Stimulated activated CD8-positive, alpha-beta memory T cell treated with anti-CD3 and anti-CD28 coated beads, Interleukin-7, amount 100 ng/mL, for 4 hours (primary cell): ENCODE measurements at places on chromosomes 4 and X.
A peak's percentile ranks its signal among the peaks of the same experiment; 100 is the strongest.

GRCh38 chr4:96598465-96598864 lies 758.6 kb downstream of the PDHA2 start:
- DNase-seq: no peak

GRCh38 chrX:99398545-99398944 lies 1011.5 kb downstream of the PCDH19 start:
- DNase-seq: no peak

GRCh38 chr4:138555584-138555983 lies 313.4 kb upstream of the SLC7A11 start:
- no peak for DNase-seq

- DNase-seq: no peak
These were observed 315.4 kb upstream of the GRIA3 start for GRCh38 chrX:122868631-122869030.

DNA sequence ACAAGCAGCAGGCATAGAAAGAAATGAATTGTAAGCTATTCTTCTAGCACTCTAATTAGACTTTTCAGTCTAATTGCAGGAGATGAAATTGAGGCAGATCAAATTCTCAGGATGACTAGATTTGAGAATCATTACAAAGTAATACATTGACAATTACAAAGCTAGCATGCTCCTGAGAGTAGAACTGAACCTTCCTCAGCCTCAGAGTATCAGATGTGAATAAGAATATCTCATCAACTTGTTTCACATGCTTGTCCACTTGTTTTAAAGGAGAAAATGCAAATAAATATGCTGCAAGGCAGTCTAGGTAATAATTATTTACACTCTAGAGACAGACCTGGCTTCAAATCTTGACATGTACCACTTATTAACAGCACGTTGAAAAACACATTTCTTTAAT lies 491.0 kb upstream of the MAGEB2 start:
- no peak for DNase-seq

GRCh38 chr4:77798385-77798784 lies 20.8 kb downstream of the CNOT6L start:
- DNase-seq: no peak

GRCh38 chr4:40196724-40197281 lies at the start of gene RHOH:
TSS of gene RHOH (plus strand) at chr4:40197031. CDS start at chr4:40243387, 46,356 bp downstream.
- DNase-seq: peak; percentile 71

DNA sequence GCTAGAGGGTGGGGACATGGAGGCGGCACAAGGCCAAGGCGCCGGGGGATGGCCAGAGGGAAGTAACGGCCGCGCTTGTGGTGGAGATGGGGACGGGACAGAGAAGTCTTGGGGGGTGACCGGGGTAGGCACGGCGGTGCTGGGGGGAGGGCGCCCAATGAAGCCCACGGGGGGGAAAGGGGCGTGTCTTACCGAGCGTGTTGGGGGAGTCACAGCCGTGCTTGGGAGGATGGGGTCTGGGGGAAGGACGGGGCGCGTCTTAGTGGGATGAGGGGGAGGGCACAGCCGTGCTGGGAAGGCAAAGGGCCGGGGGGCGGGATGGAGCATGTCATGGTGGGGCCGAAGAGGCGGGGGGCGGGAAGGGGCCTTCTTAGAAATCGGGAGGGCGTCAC lies 952 bp downstream of the ARSD start:
- no peak for DNase-seq

DNA sequence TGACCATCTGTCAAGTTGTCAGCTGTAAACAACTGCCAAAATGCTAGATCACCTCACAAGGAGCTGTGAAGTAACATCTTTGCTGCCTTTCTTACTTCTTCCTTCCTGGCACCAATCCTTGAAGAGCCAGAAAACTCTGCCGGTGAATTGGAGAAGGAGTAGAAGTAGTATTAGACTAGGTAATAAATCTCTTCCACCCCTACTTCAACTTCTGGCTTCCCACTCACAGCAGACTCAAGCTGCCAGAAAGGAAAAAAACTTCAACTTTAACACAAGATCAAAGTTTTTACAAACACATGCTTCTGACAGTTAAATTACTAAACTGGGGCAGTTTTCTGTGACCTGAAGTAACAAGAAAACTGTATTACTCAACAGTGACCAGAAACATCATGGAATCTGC lies 164.7 kb upstream of the SLC7A11 start:
- no peak for DNase-seq

DNA sequence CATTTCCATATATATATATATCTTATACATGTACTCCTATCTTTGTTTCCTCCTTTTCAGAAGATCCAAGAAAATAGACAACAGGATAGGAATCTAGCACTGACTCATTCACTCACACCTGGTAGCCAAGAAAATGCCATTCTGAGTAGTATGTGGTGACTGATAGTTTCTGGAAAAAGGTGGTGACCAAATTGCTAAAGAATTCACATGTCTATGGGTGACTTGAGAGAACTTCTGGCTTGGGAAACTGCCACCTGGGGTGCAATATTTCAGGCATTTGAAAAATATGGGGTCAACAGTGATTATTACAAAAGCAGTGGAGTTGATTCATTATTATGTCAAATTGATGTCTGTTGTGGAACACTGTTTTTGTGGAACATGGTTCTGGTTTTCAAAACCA lies 605.1 kb downstream of the PCDH18 start:
- DNase-seq: no peak

DNA sequence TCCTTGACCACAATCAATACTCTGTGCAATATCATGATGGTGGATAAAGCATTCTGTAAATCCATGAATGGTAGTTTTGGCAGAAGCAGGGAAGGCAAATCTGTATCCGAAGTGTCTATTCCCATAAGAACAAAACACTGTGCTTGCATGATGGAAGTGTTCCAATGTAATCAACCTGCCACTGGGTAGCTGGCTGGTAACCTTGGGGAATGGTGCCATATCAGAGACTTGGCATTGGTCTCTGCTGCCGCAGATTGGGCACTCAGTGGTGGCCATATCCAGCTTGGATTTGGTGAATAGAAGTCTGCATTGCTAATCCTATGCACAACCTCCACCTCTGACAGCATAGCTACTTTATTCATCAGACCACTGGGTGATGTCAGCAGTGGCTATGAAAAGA lies 114.3 kb upstream of the EMCN start:
- DNase-seq: no peak

GRCh38 chr4:158018221-158018830 lies 154.5 kb downstream of the GASK1B start:
- DNase-seq: no peak

DNA sequence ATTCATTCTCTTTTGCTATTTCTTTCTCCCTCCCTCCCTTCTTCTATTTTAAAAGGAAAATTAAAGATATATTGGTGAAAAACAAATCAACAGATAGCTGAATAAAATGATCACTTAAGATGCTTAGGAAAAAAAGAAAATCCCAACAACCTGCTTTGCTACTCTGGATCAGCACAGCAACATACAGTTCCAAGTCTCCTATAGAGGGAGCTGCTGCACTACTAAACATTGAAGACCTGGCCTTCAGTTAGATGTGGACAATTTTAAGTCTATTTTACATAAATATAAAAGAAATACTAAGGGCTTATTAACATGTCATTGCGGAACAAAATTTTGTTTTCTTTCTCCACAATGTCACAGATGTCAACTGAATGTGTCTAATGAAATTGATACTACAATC lies 226.4 kb downstream of the MAGEB5 start:
- DNase-seq: no peak

DNA sequence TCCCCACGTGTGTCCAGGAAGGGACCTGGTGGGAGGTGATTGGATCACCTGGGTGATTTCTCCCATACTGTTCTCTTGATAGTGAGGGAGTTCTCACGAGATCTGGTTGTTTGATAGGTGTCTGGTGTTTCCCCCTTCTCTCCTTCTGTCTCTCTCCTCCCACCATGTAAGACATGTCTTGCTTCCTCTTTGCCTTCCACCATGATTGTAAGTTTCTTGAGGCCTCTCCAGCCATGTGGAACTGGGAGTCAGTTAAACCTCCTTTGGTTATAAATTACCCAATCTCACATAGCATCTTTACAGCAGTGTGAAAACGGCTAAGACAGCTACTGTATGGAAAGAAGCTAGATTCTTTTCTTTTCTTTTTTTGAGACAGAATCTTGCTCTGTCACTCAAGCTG lies 21.6 kb upstream of the FGG start:
- no peak for DNase-seq

GRCh38 chr4:14177987-14178386 lies 550.5 kb upstream of the BOD1L1 start:
- DNase-seq: no peak

DNA sequence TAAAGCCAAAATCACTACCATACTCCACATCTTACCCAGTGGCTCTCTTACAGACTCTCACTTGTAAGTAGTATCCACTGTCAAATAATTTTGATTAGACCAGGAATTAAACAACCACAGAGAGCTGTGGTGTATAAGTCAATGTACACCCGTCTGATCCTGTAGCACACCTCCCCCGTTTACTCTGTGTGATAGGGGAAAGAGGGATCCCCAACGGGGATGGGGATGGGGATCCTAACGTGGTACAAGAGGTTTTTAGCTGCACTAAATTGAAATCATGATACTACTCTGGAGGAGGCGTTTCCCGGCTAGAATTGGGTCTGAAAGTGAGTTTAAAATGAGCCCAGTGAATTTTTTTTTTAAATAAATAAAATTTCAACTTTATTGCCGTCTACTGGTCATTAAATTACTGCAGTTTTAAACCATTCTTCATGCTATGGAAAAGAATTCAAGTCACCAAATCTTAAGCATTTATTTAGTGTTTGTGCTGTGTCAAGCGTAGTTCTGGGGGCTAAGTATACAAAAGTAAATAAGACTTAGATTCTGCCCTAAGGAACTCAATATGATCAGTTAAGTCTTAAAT lies 76.6 kb downstream of the INTS12 start:
- DNase-seq: no peak

- DNase-seq: no peak
These were observed 136.6 kb downstream of the NHS start for GRCh38 chrX:17511556-17511955.

DNA sequence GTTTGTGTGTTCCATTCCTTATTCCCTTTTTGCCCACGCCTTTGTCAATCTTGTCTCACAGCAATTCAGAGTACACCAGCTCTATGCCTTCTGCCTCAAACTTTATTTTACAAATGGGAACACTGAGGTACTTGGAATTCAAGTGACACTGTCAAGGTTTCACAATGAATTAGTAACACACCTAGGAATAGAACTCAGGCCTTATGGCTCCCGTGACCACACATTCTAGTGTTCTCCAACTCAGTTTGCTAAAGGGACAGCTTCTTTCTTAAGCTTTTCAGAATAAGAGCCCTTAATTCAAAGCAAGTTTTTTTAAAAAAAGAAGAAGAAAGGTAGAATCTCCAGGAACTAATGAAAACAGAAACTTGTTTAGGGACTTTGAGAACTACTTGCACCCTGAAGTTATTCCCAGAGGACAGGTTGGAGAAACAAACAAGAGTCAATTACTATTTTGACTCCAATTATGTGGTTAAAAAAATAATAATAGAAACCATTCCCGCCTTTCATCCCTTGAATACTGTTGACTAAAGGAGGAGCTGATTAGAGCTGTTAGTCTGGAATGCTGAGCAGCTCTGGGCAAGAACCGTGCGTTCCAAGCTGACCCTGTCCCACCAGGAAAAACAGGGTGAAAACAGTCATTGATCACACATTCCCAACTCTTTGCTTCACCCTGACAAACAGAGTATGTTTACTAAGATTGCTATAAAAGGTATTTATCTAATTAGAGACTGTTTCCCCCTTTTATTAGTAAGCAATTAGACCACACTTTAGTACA lies 408.8 kb upstream of the CNKSR2 start:
- no peak for DNase-seq

DNA sequence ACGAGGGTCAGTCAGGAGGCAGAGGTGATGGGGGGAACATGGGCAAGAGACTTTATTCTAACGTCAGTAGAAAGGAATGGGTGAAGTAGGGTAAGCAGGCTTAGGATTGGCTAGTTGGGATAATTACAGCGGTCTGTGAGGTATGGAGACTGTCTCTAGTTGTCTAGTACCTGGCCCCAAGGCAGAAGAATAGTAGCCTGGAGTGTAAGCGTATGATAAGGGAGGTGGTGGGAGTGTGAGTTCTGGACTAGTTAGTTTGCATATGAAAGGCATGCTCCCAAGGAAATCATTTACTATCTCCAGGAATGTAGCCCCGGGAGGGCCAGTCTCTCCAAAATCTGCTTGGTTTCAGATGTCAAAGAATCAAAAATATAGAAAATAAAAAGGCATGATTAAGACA lies 219.6 kb upstream of the ANXA3 start:
- DNase-seq: no peak

GRCh38 chr4:149765630-149766029 lies 50.0 kb downstream of the IQCM start:
- no peak for DNase-seq

GRCh38 chr4:108637856-108638255 lies 12.5 kb upstream of the OSTC start:
- DNase-seq: no peak

DNA sequence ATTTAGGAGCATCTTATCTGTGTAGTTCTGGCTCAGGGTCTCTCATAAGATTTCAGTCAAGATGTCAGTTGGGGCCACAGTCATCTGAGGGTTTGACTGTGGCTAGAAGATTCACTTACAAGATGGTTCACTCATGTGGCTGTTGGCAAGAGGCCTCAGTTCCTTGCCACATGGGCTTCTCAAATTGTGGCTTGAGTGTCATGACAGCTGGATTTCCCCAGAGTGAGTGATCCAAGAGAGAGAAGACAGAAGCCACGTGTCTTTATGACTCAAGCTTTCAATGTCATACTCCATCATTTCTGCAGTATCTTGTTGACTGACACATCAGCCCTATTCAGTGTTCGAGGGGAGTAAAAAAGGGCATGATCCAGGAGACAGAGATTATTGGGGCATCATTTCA lies 131.3 kb upstream of the AP1S2 start:
- no peak for DNase-seq

DNA sequence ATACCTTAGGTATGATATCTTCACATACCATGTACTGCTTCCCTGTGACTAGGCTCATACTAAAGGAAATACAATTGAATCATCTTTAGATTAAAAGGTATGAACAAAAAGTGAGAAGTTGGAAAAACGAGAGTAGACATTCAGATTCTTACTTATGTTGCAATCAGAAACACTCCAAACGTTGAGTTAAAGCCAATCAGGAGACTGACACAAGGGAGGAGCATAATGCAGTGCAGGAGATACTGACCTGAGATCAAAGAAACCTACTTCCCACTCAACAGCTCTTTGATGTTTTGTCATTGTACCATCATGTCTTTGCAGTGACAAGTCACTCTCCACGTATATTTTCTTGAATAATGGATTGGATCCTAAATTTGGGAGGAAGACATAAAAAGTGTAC lies 8.9 kb upstream of the PCDH18 start:
- DNase-seq: no peak

- no peak for DNase-seq
These were observed 30.1 kb upstream of the NUP54 start for GRCh38 chr4:76178296-76178695.

- DNase-seq: no peak
These were observed 173.6 kb downstream of the AFAP1 start for GRCh38 chr4:7766086-7766485.
